ENCODE measurements at places on chromosomes 5 and 9.

GRCh38 chr9:82090046-82090445, 101.5 kb downstream of the SPATA31D1 start:
- no peak for DNase-seq

DNA sequence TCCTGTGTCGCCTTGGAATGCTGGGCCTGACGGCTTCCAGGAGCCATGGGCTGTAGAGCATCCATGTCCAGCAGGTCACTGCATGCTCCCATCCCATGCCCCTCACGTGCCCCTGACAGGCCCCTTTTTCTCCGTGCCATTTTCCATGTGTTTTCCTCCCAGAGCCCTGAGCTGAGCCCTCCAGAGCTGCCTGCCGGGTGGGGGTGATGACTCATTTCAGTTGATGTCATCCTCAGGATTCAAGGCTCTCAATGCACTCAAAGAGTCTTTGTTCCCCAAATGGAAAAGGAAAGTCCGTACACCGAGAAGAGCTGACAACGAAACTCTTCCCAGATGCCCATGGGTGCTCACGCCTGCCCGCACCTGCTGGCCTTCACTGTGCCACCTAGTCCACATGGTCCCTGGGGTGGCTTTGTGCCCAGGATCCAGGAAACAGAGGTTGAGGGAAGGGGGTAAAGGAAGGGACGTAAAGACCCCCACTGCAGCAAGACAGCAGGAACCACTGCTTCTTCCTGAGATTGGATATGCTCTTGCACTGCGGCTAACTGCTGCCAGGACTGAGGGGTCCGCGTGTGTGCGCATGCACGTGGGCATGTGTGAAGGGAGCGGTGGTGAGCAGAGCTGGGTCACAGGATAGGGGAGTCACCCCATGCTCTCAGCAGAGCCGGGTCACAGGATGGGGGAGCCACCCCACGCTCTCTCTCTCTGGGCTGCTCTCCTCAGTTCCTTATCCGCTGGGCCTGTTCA, 27.6 kb downstream of the COL15A1 start:
- DNase-seq, result no peak

GRCh38 chr5:36877667-36878391, 1.3 kb downstream of the NIPBL start:
- DNase-seq, result no peak

DNA sequence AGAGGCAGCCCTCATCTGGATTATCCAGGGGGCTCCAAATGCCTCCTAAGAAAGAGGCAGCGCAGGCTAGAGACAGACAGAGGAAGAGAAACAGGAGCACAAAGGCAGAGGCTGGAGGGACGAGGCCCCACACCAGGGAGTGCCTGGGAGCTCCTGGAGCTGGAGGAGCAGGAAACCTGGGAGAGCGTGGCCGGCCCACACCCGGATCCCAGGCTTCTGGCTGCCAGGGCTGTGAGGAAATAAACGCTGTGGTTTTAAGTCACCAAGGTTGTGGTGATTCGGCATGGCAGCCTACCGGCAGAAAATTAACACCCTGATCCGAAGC, 165.5 kb downstream of the OLFM1 start:
- no peak for DNase-seq

DNA sequence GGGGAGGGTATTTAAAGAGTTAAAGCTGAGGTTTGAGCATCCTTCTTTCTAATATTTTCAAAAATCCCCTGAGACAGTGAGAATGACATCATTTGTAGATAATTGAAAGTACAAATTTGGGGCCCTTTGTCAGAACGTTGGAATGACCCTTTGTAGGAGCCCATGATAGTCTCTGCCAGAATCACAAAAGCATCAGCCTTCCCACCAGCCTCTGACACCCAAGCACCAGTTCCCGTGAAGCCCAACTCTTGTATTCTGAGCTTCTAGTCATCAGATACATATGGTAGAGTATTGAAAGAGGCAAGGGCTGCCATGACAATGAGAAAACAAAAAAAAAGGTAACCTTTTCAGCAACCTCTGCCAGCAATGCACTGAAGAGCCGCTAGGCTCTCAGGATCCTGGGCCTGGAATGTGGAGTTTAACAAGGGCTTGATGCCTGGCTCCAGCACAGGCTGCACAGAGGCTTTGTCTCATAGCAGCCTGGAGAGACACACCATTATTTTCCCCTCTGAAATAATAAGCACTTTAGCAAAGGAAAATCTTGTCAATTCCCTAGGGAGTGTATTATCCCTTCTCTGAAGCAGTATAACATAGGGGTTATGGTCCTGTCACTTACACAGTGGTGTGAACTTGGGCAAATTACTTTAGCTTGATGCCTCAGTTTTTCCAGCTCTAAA, 114.4 kb downstream of the ZNF608 start:
- DNase-seq, result no peak

GRCh38 chr5:40206030-40206429, 473.7 kb upstream of the PTGER4 start:
- no peak for DNase-seq

GRCh38 chr9:134518004-134518606, 123.5 kb upstream of the COL5A1 start:
- DNase-seq, result no peak

- DNase-seq, result no peak
These were observed 6.6 kb downstream of the LHX2 start for GRCh38 chr9:124017929-124018729.

DNA sequence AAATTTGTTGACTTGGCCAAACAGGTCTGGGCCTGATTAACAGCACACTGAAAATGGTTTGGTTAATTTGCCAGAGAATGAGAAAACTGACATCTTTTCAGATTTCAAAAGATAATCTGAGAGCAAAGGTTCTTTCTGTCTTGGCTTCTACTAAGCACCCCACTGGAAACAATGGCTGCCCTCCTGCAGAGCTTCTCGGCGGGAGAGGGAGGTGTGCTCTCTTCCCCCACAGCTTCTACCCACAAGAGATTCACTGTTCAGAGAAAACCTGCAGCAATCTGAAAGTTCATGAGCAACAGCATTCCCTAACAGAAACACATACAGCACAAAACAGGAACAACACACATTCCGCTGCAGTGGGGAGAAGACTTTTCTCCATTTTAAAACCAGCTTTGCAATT, 3.0 kb downstream of the DNAH5 start:
- DNase-seq, result no peak

- DNase-seq, result no peak
These were observed 475.7 kb upstream of the TNC start for GRCh38 chr9:115593587-115594091.

GRCh38 chr9:127318651-127319167, 54.1 kb downstream of the GARNL3 start:
- DNase-seq, result no peak

- peak; percentile 1 for DNase-seq
These were observed 160.1 kb downstream of the GHR start for GRCh38 chr5:42583322-42583721.

GRCh38 chr9:136017289-136018190, 56.4 kb upstream of the UBAC1 start:
- DNase-seq, result no peak

DNA sequence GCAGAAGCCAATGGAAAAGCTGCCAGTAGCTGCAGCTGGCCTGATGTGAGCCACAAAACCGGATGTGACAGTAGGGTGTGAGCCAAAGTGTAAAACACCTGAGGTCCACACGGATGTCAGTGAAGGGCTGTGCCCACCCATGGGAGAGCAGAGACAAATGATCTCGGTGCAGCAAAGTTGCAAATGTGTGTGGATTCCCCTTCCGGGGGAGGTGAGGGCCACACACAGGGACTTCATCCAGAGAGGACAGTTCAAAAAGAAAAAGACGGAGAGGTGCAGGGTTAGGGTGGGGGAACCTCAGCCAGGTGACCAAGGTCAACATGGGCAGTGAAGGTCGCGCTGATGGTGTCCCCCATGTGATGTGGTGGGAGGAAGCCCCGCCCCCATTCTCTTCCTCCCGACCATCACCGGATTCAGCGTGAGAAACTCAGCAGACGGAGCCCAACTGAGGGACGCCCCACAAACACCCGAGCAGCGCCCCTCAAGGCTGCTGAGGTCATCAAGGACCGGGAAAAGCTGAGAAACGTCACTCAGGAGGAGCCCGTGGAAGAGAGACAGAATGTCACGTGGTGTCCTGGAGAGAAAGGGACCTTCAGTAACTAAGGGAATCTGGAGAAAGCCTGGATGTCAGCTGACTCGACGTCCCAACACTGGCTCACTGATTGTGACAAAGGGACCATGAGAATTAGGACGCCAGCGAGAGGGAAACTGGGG, 11.4 kb upstream of the PTGDS start:
- no peak for DNase-seq

DNA sequence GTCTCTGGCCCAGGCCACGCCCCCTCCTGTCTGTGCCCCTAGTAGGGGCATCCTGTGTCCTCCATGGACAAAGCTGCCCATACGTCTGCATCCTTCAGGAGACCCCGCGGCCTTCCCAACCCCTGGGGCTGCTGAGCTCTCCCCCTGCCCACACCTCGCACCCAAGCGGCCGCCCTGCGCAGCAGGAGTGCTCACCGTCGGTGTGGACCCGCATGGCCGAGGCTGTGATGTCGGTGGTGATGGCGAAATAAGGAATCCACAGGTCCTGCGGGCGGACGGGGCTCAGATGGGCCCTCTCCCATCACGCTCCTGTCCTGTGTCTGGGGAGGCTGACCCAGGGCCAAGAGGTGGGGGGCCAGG, 4.8 kb upstream of the NSMF start:
- no peak for DNase-seq

DNA sequence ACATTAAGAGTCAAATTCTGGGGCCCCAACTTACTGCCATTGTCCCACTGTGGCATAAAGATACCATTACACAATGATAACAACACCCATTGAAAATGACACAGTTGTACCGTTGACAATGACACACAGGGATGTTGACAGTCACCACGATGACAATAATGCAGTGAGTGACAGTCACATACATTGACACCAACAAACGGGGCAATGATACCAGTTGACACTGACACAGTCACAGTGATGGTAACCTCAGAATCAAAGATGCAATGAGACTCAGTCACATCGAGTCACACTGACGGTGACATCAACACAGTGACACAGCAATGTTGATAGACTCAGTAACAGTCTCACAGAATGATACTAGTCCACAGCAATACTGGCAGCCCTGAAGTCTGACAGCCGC, 16.9 kb downstream of the CNTFR start:
- no peak for DNase-seq

DNA sequence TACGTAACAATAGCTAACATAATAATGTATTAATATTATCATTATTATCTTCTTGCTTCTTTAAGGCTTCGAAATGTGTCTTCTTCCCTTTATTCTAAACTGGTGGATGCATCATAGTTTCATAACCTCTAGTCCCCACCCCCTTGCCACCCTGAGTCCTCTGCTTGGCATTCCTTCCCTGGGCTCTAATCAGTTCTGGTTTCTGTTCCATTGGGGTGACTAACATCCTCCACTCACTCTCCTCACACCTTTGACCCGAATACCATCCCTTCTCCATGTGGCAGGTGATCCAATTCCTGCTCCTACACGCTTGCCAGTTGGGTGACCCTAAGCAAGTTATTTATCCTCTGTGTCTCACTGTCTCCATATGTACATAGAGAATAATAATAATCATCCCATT, 286.1 kb downstream of the TRPM3 start:
- DNase-seq, result no peak

DNA sequence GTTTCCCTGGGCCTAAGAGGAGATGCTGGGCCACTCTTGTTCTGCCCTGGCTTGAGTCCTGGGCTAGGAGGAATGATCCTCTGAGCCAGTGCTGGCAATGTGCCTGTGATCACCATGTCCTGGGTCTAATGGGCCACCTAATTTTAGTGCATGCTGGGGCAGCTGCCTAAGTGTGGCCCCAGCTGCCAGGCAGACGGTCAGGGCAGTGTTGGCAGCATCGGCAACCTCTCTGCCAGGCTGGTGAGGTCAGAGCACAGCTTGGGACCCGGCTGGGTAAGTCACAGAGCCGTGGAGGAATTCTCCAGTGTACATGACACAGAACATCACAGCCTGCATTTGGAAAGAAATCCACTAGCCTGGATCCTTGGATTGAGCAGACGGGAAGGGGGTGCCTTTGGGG, 21.4 kb upstream of the PITX1 start:
- no peak for DNase-seq

DNA sequence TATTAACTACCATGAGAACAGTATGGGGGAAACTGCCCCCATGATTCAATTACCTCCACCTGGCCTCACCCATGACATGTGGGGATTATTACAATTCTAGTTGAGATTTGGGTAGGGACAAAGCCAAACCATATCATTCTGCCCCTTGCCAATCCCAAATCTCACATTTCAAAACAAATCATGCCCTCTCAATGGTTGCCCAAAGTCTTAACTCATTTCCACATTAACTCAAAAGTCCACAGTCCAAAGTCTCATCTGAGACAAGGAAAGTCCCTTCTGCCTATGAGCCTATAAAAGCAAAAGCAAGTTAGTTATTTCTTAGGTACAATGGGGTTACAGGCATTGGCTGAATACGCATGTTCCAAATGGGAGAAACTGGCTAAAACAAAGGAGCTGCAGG, 180.7 kb upstream of the CDH12 start:
- no peak for DNase-seq

GRCh38 chr9:127943731-127944144, 6.1 kb upstream of the DPM2 start:
- DNase-seq, result peak; percentile 58

DNA sequence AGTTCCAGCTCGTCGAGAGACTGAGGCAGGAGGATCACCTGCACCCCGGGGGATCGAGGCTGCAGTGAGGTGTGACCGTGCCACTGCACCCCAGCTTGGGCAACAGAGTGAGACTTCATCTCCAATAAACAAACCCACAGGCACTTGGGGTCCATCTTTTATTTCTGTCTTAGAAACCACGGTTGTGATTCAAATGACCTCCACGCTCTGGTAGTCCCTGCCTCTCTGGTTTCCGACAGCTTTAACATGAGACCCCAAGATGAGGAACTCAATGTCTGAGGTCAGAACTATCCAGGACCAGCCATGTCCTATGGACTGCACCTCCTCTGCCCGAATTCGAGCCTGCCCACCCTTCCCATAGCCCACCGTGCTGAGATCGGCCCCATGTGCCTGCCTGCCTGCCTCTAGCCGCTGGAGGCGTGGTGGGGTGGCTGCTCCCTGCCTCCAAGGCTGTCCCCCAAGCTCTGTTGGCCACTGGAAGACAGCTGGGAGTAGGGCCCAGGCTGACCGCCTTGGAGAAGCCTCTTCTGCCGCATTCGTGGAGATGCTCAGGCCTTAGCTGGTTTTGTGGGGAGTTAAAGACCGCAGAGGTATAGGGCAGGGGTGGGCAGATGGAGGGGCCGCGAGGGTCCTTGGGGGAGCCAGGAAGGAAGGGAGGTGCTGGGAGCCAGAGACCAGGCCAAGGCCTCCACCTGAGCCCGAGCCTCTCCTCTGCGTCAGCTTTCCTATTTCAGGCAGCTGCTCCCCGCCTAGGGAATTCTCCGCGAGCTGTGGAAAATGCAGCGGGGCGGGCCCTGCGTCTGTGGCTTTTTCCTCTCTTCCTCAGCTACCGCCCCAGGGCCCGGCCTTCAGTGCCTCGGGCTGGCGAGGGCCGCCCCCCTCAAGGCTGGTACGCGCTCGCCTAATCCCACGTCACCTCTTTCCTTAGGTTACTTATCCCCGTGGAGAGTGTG, 6.9 kb upstream of the WDR5 start:
- DNase-seq, result no peak

All from stimulated activated CD8-positive, alpha-beta memory T cell treated with anti-CD3 and anti-CD28 coated beads, Interleukin-7, amount 100 ng/mL, for 48 hours (primary cell).